ENCODE measurements at places on chromosomes 7 and 10.

DNA sequence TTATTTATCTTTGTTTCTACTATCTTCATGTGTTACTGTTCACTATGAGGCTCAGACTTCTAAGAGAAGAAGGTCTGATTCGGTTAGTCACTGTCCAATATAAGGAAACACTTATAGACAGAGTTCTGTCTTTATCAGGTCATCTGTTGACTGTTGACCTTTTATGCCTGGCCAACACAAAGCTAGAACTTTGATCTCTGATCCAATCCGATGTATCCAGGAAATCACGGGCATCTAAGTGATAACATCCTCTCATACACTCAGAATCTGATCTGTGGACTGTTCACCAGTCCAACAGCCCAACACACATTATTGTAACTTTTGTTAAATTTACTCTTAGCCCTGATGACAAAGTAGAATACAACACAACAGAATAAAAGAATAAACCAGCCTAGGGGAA lies 114.6 kb downstream of the SRI start:
- no peak for DNase-seq

- no peak for DNase-seq
These were observed 8.6 kb upstream of the PLAU start for GRCh38 chr10:73902351-73902750.

GRCh38 chr10:90125456-90126255 lies 424.3 kb downstream of the KIF20B start:
- no peak for DNase-seq

DNA sequence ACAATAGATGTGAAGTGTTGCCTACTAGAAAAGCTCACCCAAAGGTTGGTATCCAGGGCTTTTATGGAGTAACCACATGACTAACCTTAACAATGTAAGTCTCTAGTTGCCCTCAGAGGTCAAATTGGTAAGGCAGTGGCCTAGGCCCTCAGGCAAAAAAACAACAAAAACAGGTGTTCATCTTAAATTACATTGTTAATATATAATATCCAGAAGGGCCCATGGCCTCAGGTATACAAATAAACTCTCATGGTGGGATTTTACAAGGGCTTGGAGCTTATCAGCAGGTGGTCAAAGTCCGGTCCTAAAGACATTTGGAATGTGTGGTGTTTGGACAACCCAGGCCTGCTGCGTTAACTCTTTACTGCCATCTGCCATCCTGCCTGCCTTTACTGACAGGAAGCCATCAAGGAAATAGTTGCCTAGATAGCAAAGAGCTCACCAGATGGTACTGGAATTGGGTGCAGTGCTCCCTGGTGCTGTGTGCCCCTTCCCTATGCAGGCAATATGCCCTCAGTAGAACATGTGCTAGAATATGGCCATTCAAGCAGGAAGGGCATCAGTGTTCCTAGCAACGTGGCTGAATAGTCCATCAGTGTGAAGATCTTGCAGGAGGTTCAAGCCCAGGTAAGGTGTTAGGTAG lies 36.2 kb downstream of the TOMM7 start:
- DNase-seq, result no peak

DNA sequence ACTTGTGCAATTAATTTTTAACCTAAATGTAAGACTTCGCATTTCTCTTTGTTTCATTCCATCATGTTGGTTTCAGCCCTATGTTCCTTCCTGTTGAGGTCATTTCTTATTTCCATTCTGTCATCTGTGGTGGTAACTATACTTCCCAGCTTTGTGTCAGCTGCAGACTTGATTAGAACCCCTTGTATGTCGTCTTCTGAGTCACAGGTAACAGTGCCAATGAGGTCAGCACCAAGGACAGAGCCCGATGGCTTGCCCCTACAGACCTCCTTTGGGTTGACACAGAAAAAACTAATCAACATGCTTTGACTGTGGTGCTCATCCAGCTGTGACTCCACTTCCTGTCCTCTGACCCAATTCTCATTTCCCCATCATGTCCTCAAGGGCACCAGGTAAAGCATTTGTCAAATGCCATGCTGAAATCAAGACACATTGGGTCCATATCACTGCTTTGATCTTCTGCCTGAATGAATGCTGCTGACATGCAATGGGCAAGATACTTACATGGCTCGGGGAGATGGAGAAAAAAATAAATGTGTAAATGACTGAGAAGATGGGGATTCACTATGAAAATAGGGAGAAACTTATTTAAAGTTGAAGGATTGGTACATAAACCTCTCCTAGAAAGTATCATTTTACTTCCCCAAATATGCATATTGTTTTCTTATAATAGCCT lies 25.6 kb upstream of the CRTAC1 start:
- DNase-seq, result peak; percentile 39

GRCh38 chr10:94485094-94485493 lies 60.5 kb upstream of the HELLS start:
- DNase-seq, result no peak

DNA sequence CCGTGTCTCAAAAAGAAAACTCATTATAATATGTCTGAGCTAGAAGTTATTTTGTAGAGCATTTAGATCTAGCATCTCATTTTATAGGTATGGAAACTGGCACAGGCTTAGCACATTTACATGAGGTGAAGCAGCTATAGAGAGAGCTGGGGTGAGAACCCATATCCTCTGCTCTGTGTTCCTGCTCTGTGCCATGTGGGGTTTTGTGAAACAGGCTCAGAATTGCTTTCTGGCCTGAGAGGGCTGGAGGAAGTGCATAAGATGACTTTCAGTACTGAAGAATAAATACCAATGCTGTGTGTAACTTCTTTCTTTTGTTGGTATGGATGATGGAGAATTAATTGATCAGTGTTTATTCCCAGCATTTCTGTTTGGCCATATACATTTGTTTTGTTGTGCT lies 159.1 kb downstream of the LRRC4 start:
- DNase-seq, result no peak

GRCh38 chr10:130036296-130037065 lies 72.4 kb upstream of the EBF3 start:
- DNase-seq, result no peak

DNA sequence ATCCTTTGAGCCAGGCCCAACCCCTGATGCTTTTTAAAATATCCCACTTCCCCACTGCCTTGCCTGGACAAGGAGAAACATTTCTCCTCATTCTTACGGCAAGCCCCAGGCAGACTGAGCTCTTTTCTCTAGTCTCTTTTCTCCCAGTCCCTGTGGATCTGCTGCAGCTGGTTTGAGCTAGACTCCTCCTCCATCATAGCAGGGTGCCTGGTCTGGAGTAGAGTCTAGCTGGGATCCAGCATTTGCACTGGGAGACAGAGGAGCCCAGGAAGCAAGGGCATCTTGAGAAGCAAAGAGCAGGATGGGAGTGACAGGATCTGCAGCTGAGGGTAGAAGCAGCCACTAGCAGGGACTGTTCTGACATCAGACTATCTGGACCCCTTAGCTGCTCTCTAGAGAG lies 562.3 kb upstream of the COBL start:
- DNase-seq, result no peak

DNA sequence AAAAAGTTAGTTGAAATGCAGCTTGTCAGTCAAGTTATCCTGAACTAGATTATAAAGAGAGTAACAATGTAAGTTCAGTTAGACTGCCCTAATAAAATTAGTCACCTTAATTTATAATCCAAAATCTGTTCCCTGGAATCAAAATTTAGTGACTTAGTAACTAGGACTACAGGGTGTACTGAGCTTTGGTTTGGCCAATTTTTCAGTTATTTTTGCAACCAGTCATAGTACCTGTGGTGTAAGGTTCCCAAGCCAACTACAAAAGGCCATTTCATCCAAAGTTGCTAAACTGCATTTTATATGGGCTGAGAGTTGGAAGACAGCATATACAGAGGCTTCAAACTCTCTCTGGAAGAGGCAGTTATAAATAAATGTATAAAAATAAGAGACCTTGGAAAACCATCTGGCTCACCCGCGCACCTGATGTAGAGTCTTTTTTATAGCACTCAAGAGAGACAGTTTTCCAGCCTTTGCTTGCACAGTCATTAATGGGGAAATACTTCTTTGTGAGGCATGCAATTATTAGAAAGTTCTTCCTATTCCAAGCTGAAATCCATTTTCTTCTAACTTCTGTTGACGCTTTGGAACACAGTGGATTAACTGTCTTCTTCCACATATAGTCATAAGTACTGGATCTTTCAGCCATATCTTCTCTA lies 59.2 kb downstream of the PUS7 start:
- DNase-seq, result no peak

DNA sequence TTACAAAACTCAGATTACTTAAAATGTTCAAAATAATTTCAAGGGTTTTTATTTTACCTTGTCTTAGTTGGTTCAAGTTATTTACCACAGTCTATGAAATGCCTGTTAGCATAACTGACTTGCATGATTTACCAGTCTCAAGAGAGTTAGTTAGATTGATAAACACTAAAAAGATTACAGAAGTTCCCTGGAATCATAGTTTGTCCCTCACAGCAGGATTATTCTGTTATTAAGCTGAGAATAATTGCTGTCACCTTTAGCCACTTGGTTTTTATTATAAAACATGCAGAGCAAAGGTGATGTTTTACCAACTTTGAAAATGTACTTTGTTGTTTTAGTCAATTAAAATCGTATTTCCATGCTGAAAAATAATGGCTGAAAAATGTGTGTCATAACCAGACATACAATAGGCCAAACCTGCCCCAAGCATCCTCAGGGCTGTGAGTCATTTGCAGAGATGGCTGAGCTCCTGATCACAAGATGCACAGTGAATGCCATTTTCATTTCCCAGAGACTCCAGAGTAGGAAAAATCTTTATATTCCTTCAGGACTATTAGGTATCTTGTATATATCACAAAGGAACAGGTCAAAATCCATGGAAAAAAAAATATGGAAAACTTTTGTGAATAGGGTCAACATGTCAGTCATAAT lies 87.8 kb upstream of the DKK1 start:
- DNase-seq, result no peak

DNA sequence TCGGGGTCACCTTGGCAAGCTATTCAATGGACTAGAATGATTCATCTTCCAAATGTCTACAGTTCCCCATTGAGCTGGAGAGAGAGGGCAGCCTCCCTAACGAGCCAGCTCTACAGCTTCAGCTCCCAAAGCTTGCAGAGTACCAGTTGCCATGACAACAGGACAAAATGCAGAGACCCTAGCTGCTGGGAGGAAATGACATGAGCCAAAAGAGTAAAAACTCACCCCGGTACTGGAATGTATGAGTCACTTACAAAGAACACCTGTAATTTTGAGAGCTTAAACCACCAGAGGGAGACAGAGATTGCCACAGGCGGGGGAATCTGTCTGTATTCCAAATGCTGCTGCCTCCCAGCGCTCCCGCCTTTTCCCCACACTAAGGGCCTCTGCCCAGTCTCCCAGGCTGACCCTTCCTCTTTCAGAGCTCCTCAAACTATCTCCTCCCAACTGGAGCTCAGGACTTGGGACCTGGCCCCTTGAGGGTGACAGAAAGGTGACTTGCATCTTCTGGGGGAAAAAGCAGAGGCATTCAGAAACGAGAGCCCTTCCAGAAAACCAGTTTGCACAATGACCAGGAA lies 95.5 kb downstream of the CUL2 start:
- peak; percentile 63 for DNase-seq

- no peak for DNase-seq
These were observed 75.5 kb downstream of the DYNC2I1 start for GRCh38 chr7:158931804-158932298.

DNA sequence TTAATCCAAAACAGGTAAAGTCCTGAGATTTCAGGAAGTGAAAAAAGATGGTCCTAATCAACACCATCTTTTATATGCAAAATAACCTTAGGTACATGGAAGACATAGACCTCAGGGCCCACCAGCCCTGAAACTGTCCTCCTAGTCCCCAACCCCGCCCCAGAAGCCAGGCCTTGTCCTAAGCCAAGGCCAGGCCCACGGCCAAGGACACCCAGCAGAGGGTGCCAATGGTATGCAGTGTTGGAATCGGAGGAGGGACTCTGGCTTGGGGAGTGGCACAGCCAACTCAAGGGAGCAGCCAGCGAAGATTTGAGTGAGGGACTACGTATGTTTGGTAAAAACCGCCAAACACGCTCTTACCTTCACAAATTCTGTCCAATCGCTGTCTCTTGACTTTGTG lies 96.7 kb downstream of the ZRANB1 start:
- DNase-seq, result no peak

- DNase-seq, result no peak
These were observed 51.1 kb downstream of the LAMB1 start for GRCh38 chr7:107951896-107952295.

- DNase-seq, result no peak
These were observed 96.6 kb downstream of the AVL9 start for GRCh38 chr7:32591938-32592337.

GRCh38 chr10:73591935-73592699 lies 975 bp upstream of the USP54 start:
- peak; percentile 36 for DNase-seq

DNA sequence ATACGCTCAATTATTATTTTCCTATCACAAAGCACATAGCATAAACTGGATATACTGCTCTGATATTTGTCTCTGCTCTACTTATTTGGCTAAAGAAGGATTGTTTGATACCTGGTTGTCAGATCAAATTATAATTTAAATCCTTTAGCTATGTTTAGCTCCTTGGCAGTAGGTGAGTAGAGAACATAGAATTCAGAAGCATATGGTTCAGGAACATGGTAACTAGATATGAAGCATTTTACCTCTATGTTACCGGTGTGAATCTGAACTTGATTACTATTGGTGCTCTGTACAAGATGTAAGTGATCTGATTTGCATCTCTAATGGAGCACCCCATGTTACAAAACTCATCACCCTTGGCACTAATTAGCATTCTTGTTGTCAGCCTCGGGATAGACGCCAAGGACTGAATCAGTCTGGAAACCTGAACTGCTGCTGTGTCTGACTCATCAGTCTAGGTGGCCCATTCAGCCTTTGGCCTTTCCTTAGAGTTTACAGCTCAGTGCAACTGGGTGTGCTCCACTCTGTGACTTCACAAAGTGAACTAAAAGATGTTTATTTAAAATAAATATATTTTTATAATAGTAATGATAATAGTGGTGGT lies 12.3 kb upstream of the MYPN start:
- DNase-seq, result peak; percentile 35

- peak; percentile 86 for DNase-seq
These were observed 31.6 kb upstream of the LEP start for GRCh38 chr7:128209229-128210035.

GRCh38 chr7:151404216-151405011 lies 5.4 kb downstream of the WDR86 start:
- no peak for DNase-seq

Measured in HEK293T (cell line).